ENCODE measurements at places on chromosomes 4 and X.
A peak's percentile ranks its signal among the peaks of the same experiment; 100 is the strongest.

GRCh38 chr4:55397126-55397436 is 1.3 kb downstream of the TMEM165 start:
- peak; percentile 69 for DNase-seq

DNA sequence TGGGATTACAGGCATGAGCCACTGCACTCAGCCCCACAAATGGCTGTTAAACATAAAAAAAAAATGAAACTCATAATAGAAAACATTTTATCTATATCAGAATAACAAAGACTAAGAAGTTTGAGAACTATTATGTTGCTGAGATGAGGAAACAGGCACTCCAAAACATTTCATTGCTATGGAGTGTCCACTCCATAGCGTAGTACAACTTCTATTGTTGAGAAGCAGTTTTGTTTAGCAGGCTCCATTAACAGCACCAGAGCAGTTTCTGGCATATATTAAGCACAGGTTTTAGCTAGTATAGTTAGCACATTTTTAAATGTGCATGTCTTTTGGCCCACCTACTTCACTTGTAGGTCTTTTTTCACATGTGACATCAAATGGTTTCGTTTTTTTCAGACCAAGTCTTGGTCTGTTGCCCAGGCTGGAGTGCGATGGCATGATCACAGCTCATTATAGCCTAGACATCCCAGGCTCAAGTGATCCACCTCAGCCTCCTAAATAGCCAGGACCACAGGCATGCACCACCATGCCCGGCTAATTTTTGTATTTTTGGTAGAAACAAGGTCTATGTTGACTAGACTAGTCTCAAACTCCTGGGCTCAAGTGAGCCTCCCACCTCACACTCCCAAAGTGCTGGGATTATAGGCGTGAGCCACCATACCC is 5.8 kb downstream of the HMGB2 start:
- DNase-seq: no peak

DNA sequence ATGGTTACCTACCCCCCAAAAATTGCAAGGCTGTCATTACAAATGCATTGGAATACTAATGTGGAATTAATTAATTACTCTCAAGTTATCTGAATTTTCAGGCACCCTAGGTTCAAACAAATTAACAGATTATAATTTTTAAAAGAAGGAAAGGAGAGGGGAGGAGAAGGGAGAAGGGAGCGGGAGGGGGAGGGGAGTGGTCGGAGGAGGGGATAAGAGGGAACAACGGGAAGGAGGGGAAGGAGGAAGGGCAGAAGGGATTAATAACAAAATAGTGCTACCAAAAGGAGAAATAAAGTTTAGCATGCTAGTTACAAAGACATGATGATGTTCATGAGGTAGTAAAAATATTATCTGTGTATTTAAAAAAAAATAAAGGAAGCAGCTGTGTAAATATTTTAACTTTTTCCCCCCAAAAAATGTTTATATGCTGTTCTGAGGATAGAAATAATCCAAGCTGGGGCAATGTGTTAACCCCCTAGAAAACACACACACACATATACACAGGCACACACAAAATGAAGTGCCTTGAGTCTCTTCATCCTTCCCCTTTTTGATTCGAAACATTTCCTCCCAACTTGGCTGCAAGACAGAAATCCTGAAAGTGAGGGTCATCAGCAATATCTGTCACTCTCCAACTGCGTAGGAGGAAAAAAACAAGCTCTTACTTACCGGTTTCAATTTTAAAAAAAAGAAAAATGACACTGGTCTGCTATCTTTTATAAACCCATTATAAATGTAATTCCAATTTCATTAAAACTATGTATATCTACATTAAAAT is 58.8 kb downstream of the PPP3CA start:
- DNase-seq: peak; percentile 40

- no peak for DNase-seq
These were observed 669 bp downstream of the TMEM150C start for GRCh38 chr4:82560853-82561785.

GRCh38 chr4:184806229-184806550 is 19.6 kb downstream of the ACSL1 start:
- DNase-seq: no peak

DNA sequence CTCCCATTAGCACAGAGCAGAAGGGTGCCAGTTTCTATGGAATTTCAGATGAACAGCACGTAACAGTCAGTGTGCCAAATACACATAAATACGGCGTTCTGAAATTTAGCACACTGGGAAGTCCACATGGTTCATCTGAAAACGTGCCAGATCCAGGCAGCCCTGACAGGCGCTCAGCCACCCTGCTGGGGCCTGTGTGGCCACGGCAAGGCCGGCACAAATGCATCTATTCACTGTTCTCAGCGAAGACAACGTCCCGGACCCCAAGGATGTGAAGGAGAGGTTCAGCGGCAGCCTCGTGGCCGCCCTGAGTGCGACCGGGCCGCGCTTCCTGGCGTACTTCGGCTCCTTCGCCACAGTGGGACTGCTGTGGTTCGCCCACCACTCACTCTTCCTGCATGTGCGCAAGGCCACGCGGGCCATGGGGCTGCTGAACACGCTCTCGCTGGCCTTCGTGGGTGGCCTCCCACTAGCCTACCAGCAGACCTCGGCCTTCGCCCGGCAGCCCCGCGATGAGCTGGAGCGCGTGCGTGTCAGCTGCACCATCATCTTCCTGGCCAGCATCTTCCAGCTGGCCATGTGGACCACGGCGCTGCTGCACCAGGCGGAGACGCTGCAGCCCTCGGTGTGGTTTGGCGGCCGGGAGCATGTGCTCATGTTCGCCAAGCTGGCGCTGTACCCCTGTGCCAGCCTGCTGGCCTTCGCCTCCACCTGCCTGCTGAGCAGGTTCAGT is 15.6 kb downstream of the DGKQ start:
- DNase-seq: no peak

DNA sequence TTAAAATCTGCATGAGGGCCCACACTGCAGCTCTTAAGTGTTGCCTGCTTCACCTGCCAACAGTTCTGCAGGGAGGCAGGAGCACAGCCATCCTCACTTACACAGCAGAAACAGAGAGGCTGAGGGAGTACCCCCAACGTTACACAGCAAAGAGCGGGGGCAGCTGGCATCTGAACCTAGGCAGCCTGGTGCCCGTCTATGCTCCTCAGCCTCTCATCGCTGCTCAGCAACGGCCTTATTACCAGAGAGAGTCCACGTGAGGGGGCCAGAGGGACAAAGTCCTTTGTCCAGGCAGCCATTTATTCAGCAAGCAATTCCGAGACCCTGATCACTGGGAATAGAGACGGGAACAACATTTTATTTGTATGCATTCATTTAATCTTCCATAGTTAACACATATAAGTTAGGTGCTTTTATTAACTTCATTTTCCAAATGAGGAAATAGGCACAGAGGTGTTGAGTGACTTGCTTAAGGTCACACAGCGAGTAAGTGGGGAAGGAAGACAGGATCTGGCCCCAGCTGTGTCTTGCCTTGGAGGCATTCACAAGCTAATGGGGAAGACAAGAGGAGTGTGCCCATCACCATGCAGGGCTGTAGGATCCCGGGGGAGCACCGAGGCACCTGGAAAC is 52.2 kb upstream of the SORCS2 start:
- no peak for DNase-seq

DNA sequence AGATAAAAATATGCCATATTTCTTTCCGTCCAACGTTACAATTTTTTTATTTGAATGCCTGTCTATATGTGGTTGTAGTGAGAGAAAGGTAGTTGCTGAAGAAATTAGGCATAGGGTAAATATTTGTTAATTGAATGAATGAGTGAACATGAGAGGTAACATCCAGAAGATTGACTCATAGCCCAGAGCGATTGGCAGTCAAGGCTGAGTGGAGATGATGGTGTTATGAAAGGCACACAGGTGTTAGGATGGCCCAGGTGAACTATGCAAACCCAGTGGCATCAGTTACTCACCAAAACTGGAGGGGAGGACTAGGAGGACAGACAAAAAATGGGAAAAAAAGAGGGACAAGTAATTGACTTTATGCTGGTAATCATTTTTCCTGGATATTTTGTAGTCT is 31.7 kb upstream of the SPRY1 start:
- DNase-seq: no peak

GRCh38 chr4:76090241-76090691 is 15.8 kb downstream of the ART3 start:
- peak; percentile 81 for DNase-seq

DNA sequence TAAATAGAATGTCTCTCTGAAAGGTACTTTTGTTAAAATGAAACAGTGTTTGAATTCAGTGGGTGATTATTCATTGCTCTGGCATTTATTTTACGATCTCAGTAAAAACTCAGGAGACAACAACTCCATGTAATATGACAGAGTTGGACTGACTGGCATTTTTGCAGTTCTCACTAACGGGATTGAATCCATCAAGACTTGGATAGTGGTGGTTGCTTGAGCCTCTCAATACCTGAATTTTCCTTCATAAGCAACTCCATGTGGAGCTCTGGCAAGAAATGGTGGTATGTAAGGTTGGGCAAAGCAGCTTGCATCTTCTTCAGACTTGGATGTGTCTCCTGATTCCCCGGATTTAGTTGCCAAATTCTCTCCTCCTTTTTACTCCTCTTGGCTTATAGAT is 72.7 kb downstream of the FRMPD4 start:
- DNase-seq: peak; percentile 54

DNA sequence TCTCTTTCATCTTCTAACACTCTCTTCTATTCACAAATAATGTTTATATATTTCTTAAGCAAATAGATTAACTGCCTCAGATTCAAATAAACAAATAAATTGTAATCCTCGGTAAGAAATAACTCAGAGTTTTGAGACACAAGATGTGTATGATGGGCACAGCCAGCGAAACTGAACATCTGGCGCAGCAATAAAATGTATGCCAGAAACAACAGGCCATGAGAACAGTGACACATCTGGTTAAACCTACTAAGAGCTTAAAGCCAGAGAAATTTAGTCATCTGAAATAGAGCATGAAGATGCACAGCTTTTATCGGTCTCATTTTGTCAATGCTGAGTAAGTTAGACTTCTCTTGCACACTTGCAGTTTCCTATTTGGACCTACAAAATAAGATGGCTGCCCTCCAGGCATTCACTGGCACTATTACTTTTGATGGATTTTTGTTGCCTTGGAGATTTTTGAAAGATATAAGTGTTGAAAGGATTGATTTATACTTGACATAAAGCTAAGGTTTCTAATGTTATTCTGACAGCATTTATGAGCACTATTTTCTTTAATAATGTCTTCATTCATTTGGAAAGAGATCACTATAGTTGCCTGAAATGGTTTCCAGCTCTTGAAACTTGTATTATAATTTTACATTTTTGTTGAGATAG is 1444.0 kb downstream of the PCDH18 start:
- DNase-seq: no peak

DNA sequence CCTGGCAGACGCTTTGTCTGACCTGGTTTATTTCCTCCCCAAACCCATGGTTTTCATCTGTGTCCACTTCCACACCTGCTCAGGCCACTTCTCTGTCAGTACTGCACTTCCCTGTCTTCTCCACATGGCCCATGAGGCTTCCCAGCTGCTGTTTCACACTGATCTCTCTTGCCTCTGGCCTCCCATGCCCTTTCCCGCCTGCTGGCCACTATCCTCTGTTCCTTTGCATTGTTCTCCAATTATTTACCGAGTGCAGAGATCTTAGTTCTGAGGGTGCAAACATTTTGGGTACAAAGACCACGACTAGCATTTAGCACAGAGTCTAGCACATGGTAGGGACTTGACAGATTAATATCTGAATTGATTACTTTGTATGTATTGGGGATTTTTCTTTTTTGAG is 174.8 kb upstream of the NPY2R start:
- no peak for DNase-seq

DNA sequence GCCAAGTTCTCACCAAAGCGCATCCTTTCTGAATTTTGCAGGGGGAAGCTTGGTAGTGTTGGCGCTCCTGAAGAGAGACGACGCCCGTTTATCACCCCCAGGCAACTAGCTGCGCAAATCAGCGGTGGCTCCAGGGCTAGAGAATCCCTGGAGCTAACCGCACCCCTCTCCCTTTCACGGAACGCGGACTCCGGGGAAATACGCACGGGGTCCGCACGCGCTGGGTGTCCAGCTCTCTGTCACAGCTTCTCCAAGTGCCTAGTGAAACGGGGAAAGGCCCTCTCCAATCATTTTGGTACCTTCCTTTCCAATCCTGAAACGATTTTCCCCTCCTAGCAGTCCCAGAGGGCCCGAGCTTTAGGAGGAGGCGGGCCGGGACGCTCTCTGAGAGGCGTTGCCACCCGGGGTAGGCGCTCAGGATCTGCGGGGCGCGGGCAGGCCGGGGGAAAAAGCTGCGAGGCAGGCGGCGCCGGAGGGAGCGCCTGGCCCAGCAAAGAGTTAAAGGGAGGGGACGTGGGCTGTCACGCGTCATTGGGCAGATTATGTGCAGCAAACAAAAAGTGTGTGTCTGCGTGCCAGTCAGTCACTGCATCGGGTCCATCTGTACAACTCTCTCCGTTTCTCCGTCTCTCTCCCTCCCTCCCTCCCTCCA is at the start of gene PRDM8:
Gene PRDM8 (plus strand): TSS at position 582 of the 652 bp plus-strand sequence. CDS start 2,578 bp downstream, outside the sequence.
- DNase-seq: no peak

- DNase-seq: peak; percentile 43
These were observed 95.8 kb downstream of the MID1 start for GRCh38 chrX:10524578-10524977.

DNA sequence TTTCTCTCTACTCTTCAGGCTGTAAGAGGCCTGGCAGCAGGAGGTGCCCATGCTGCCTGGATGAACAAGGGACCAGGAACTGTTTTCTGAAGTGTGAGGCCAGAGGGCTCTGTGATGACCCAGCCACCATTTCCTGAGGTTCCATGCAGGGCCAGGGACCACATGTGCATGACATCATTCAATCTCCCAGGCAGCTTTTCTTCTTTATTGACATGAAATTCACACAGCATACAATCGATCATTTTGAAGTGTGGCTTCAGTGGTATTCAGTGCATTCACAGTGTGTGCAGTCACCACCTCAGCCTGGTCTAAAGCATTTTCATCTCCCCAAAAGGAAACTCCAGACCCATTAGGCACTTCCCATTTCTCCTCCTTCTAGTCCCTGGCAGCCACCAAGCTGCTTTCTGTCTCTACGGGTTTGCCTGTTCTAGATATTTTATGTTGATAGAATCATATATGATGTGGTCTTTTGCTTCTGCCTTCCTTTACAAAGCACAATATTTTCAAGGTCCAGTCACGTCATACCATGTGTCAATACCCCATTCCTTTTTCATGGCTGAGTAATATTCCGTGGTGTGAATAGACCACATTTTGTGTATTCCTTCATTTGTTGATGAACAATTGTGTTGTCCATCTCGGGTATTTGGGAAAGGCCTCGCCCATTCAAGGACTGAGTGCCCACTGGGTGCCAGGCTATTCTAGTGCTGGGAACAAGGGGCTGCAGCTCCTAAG is 93.1 kb downstream of the PSAPL1 start:
- DNase-seq: no peak

GRCh38 chrX:143635915-143636314 is at the start of gene SLITRK4:
Gene SLITRK4, minus strand, starts transcription at chrX:143636101. Its CDS starts 4,993 bp downstream, at chrX:143631108.
- DNase-seq: peak; percentile 76

GRCh38 chrX:72306851-72307645 is 1.3 kb upstream of the CITED1 start:
- peak; percentile 71 for DNase-seq

DNA sequence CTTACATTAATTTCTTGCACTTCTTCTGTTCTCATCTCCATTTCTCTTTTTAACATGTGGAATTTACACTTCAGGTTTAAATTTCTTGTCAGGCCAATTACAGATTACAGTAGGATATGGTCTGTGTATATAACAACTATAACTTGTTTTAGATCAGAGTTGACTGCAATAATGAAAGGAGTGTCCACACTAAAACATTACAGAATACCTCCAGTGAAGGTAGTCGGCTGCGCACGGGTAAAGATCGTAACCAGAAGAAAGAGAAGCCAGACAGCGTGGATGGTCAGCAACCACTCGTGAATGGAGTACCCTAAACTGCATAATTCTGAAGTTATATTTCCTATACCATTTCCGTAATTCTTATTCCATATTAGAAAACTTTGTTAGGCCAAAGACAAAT is 32.6 kb upstream of the FMR1NB start:
- no peak for DNase-seq
